ENCODE measurements at places on chromosomes 16 and 17.

DNA sequence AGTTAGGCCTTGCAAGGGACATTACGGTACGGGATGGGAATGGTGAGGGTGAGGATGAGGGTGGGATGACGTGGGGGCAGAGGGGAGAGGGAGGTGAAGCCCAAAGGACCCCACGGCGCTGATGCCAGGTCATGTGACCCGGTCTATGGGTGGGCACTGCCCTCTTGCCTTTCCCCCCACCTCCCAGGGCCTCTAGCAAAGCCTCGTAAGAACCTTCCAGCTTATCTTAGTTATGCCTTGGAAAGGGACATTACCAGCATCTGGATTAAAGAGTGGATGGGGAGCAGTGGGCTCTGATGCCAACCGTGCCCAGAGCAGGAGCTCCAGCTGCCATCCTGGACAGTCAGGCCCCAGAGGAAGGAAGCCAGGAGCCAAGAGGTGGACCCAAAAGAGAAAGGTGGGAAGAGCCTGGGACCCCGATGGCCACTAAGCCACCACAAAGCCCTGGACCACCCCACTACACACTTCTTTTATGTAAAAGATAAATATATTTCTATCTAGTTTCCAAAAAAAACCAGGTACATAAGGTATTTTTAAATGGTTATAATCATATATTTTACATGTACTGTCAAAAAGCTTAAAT is 40.9 kb downstream of the TK2 start:
- DNase-seq: no peak

DNA sequence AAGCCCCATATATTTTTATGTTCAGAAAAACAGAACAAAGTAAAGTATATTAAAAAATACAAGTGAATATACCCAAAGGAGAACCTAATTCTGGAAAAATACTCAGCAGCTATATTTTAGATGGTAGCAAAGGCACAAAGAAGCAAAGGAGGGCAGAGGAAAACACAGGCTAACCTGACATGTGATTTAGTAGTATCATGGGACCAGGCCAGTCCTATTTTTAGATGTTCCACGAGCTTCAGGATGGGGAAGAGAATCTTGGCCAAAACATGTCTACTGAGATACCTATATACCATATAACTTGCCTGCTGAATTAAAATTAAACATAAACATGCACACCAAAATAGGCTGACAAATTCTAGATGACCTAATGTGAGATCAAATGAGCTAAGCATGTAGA is 32.9 kb downstream of the SMYD4 start:
- DNase-seq: no peak

DNA sequence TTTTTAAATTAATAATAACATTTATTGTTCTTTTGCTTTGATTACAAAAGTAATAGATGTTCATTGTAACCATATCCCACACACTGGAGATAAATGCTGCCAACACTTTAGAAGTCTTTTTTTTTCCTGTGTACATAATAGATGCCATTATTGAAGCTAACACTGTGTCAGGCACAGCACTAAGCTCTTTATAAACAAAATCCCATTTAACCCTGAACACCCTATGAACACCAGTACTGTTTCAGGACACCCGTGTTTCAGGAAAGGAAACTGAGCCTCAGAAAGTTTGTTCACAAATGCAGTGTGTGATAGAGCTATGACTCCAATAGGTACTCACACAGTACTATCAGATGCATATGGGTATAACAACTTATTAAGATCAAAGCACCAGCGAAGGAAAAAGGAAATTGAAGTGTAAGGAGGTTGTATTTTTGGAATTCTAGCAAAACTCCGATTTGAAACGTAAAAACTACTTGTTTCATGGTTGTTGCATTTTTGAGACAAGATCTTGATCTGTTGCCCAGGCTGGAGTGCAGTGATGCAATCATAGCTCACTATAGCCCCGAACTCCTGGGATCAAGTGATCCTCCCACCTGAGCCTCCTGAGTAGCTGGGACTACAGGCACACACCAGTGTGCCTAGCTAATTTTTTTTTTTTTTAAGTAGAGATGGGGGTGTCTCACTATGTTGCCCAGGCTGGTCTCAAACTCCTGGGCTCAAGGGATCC is 2.0 kb upstream of the KIFC3 start:
- DNase-seq: no peak

DNA sequence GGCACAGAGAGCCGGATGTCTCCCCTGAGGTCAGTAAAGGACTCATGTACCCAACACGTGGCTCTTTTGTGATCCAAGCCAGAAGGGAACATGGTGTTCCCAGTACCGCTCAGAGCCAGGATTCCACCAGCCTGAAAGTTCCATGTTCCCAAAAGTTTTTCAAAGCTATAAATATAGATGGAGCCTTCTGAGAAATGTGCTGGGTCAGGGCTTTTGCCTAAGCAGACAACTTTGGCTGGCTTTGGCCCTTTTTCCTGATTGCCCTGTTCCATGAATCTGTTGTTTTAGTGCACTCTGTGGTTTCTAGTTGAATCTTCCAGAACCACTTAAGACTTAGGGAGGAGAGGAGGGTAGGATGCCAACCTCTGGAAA is 128.5 kb upstream of the HS3ST2 start:
- DNase-seq: no peak

GRCh38 chr17:77909236-77909635 is 49.3 kb upstream of the TNRC6C start:
- DNase-seq: no peak

- DNase-seq: no peak
Measured at GRCh38 chr17:33949100-33949499, 306.0 kb upstream of the CCL2 start.

DNA sequence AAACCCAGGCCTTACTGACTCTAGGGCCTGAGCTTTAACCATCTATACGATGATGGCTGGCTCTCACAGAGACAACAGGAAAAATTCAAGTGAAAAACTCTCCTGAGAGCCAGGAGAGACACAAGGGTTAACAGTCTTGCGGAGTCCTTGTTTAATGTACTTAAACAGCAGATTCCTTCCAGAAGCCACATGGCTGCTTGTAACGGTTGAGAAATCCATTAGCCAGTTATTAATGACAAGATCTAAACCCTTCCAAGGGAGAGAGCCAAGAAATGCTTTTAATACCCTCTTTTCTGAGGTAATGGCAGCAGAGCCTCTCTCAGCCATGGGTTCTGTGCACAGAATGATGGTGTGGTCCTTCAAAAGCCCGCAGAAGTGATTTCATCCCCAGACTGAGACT is 5.2 kb upstream of the ALDOA start:
- no peak for DNase-seq

DNA sequence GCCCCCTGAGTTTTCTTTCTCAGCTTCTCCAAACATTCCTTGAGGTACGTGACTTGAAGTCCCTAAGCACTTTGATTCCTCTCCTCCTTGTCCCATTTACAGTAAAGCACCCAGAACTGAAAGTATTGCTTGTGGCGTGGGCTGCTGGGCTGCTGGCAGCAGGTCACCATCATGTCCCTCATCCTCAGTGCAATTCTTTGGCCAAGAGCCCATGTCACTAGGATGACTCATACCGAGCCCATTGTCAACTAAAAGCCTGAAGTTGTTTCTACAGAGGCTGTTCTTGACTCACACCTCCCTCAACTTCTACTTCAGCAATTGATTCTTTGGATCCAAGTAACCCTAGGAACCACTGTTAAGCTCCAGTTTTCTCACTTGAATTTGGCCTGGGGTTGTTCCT is 54.3 kb downstream of the KPNA2 start:
- DNase-seq: no peak

DNA sequence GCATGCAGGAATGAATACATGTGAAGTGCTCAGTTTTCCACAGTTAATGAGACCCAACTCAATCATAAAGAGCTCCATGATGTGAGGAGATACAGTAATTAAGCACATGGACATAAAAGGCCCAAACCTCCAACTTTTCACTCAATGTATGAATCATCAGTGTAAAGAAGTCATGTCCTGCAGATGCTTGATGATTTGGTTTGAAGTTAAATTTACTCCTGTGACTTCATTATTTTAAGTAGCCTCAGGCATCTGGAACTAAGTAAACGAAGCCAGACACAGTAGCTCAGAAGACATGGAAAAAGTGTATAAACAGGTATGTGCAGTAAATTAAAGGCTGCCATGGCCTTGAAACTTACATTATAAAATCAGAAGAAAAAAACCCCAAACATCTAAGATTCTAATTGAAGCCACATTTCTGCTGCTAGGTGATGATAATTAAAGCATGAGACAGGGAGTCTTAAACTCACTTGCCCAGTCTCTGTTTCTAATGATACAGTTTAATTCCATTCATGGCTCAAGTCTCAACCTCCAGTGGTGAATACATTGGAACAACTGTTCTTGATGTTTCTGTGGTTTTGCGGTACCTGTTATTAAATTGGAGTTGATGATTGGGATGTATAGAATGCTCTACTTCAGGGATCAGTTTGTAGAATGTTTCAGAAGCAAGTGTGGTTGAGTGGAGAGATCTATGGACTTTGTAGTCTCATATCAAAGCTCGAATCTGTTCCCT is 28.9 kb upstream of the CCL2 start:
- no peak for DNase-seq

- peak; percentile 46 for DNase-seq
Measured at GRCh38 chr16:30747331-30747730, 894 bp upstream of the PHKG2 start.

DNA sequence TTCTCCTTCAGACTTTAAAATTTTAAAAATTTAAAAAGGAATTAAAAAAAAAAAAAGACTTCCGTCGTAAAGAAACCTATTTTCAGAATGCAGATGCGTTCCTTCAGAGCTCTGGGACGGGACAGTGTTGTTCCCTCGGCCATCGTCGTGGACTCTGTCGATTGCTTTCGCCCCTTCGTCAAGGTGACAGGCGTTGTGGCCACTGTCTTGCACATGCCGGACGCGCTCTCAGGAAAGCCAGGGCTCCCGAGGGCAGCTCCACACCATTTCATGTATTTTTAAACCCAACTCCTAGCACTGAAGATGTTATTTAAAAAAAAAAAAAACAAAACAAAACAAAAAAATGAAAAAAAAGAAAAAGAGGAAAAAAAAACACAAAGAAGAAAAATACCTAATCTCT is 22.3 kb downstream of the TMC6 start:
- no peak for DNase-seq

- DNase-seq: no peak
Measured at GRCh38 chr16:56411624-56412023, 13.7 kb downstream of the AMFR start.

GRCh38 chr16:27703545-27703944 is 153.6 kb downstream of the KATNIP start:
- no peak for DNase-seq

GRCh38 chr17:60832151-60832585 is 154.5 kb downstream of the BCAS3 start:
- DNase-seq: no peak

- DNase-seq: no peak
Measured at GRCh38 chr16:69823831-69824563, 61.9 kb downstream of the WWP2 start.

GRCh38 chr17:81272616-81273015 is 22.5 kb downstream of the SLC38A10 start:
- no peak for DNase-seq

DNA sequence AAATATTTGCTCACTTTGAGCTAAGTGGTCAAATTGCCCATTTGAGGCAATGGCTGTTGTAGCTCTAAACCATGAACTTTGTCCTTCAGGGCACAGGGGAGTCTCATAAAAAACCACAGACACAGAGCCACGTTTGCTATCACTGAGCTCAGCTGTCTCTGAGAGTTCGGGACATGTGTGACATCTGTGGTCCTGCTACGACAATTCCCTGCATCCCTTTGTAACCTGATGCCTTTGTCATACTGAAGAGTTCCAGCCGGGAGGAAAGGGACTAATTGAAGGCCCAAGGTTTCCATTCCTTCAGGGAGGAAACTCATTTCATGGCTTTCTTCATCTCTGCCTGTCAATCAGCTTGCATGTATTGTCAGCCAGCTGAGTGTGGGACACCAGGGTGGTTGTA is 599.4 kb upstream of the CDH5 start:
- no peak for DNase-seq

DNA sequence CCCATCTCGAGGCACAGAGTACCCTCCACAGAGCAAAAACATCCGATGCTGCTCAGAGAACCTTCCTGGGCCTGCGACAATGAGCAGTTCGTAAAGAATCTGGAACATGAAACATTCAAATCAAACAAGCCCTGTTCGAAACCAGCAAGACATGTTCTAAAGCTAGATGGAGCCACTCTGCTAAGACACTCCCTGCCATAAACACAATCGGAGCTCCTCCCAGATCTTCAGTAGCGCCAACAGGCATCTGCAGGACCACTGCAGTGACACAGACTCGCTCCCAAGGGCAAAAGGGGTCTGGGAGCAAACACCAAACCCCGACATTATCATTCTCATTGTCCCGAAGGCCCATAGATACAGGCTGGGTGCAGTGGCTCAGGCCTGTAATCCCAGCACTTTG is 108.7 kb downstream of the ZFHX3 start:
- DNase-seq: no peak

- DNase-seq: no peak
Measured at GRCh38 chr16:70455910-70456309, 1.5 kb downstream of the FCSK start.

GRCh38 chr17:63930951-63931575 is 1.1 kb downstream of the CD79B start:
- DNase-seq: no peak

DNA sequence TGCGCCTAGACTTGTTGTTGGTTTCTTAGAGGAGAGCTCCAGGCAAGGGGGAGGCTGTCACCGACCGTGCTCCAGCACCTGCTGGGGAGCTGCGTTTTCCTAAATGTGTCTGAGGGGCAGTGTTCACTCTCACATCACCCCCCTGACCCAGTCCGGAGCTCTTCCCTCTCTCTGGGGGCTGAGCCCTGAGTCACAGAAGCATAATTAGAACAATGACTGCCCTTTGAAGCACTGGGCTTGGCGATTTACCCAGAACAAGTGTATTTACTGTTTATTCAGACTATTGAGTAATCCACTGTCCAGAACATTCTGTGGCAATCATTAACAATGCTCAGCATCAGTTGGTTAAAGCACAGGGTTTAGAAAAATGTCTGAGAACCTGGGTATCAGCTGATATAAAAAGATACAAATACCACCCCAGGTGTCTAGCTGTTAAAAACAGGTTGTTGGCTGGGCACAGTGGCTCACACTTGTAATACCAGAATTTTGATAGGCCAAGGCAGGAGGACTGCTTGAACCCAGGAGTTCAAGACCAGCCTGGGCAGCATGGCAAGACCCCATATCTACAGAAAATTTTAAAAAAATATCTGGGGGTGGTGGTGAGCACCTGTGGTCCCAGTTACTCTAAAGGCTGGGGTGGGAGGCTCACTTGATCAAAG is 8.1 kb downstream of the CES4A start:
- DNase-seq: no peak

- DNase-seq: no peak
Measured at GRCh38 chr16:73060892-73061490, 13.1 kb upstream of the ZFHX3 start.

Measured in NCI-H226 (cell line).